ENCODE measurements at places on chromosomes 7 and 10.

DNA sequence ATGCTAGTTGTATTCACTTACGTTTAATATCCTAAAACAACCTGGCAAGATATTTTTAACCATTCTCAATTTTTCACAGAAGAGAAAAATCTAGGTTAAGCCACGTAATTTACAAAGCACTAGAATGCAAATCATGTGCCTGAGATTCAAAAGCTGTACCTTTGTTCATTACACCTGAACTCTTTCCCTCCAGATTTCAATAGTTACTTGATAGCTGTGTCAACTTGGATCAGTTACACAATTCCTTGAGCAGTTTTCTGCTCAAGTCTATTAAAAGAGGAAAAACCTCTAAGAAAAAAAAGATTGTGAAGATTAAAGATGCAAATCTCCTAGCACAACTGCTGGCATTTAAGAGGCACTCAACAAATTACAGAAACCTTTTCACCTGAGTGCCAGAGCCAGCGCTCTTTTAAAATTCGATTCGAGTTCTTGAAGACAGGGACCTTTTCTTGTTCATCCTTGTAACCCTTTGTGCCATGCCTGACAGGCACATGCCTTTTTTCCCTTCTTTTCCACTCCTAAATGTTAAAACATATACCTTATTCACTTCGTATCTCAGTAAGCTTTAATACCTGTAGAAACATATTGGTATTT, 886 bp downstream of the NSUN6 start:
- DNase-seq: no peak

DNA sequence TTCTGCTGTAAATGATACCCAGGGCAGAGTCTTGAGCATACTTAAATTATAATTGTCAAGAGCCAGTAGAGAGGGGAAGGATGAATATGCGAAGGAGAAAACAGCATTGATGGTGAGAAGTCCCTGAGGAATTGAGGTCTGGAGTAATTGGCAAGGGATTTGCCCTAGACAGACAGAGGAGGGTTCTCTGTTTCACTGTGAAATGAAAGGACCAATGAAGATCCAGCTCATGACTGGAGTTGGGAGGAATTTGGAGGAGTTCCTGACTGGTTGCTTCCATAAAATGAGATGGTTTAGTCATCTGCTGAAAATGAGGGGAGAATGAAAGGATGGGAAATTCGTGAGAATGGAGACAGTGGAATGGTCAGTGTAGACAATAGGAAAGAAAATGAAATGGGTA, 6.8 kb downstream of the PRPF18 start:
- DNase-seq: no peak

GRCh38 chr7:155763122-155763521, 49.1 kb downstream of the SHH start:
- DNase-seq: no peak

- peak; percentile 43 for DNase-seq
These were observed 3.6 kb upstream of the MTPN start for GRCh38 chr7:135980665-135981180.

- no peak for DNase-seq
These were observed 11.5 kb downstream of the PTF1A start for GRCh38 chr10:23203369-23204325.

GRCh38 chr7:21023841-21024484, 237.3 kb upstream of the SP8 start:
- no peak for DNase-seq

Measured in GDM1 (cell line).